HS-27A (cell line): ENCODE measurements at places on chromosomes 13 and 19.
A peak's percentile ranks its signal among the peaks of the same experiment; 100 is the strongest.

- DNase-seq: no peak
These were observed 22.2 kb downstream of the FAM187B start for GRCh38 chr19:35206379-35206778.

GRCh38 chr13:94753327-94753726, 41.0 kb upstream of the SOX21 start:
- no peak for DNase-seq

DNA sequence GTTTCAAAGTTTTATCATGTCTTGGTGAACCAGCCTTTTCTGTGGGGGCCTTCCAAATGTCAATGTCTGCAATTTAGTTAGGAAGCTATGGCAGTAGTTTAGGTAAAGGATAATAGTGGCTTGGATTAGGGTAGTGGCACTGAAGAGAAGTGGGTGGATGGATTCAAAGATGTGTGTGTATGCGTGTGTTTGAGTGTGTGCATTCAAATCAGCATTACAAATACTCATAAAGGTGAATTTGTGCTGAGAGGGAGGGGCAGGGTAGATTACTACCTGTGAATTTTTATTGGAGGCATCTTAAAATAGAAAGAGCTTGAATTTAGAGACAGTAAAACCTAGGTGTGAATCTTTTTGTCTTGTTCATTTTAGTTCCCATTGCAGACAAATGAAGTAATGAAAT, 16.9 kb downstream of the NDFIP2 start:
- no peak for DNase-seq

GRCh38 chr19:20080656-20081055, 2.9 kb downstream of the ZNF90 start:
- DNase-seq: no peak

DNA sequence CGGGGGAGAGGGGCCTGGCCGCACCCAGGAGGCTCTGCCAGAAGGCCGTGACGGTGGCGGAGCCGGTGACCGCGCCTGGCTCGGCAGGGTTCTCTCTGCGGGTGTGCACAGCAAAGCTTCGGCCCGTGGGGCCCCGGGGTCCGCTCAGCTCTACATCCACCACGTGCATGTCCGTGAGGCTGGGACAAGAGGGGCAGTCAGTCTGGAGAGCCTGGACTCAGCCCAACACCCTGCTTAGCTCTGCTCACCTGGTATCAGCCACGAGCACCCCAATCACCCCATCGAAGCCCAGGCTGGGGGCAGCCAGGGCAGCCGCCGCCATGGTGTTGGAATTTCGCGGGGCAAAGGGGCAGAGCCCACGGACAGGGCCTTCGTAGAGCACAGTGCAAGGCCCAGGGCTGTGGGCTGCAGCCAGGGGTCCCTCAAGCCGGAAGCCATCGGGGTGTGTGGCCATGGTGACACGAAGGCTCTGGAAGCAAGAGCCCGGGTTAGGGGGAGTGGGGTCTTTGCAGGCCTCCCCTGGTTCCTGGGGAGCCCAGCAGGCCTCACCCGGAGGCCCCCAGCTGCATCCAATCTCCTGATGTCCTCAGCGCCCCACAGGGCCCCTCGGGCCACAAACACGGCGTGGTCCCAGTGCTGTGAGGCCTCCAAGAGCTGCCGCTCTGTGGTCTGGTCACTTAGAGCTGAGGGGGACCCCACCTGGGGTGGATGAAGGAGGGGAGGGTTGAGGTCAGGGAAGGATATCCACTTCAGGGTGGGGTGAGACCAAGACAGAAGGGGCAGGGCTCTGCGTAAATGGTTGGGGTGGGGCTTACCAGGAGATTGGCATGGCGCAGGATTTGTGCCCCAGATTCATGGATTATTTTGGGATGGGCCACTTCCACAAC, 1.4 kb downstream of the ASPDH start:
- DNase-seq: no peak

DNA sequence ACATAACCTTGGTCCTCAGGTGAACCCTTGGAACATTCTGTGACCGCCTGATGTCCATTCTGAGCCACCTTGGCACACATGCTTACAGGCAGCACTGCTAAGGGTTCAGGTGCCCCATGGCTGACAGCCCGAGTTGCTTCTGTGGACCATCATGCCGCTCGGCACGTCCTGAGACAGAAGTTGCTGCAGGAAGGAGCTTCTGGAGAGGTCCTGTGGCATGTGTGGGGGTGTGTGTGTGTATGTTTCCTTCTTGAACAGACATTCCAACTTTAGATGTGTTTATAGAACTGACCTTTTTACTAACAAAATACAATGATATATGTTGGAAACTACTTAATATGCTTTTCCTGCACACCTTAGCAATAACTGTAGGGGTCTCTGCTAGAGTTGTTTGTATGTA, 4.8 kb upstream of the C1QTNF9 start:
- DNase-seq: no peak

DNA sequence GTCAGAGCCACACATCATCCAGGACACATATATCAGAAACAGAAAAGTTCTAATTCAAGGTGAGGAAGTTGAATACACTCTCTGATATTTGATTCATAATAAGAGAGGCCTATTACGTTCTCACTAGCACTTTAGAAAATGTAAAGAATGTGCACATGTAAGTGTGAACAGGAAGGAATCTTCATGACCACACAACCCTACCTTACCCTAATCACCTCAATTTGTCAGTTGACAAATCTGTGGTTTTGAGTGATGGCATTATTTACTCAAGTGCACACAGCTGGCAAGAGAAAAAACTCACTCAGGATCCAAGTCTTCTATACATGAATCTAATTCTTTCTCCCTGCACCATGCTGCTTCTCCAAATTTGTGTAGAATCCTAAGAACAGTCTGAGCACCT, 445.8 kb downstream of the SUCLA2 start:
- no peak for DNase-seq

GRCh38 chr19:14414926-14415690, 4.0 kb downstream of the DDX39A start:
- DNase-seq: no peak

DNA sequence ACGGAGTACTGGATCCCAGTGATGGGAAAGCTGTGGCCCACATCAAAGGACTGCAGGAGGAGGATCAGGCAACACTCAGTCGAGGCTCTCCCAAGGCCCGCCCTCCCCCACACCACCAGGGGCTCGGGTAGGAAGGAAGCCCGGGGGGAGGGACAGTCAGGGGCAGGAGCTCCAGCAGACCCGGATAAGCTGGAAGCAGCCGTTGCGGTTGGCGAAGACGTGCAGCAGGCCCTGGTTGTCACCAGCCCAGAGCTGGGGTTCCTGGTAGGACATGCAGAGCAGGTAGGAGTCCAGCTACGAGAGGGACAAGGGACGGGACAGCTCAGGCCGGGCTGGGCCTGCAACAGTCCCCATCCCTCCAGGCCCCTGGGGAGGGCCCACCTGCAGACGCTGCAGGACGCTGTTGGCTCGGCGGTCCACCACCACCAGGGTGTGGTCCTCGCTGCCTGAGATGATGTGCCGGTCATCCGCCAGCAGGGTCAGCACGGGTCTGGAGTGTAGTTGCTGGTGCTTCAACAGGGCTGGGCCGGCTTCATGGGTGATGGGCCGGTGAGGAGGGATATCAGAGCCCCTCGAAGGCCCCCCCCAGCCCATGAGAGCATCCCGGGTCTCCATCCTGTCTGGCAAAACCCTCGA, 1.9 kb downstream of the GNG14 start:
- no peak for DNase-seq

GRCh38 chr19:13505761-13506470, 363 bp downstream of the CACNA1A start:
- no peak for DNase-seq

- peak; percentile 33 for DNase-seq
These were observed 205.0 kb downstream of the NALCN start for GRCh38 chr13:101211261-101211660.

DNA sequence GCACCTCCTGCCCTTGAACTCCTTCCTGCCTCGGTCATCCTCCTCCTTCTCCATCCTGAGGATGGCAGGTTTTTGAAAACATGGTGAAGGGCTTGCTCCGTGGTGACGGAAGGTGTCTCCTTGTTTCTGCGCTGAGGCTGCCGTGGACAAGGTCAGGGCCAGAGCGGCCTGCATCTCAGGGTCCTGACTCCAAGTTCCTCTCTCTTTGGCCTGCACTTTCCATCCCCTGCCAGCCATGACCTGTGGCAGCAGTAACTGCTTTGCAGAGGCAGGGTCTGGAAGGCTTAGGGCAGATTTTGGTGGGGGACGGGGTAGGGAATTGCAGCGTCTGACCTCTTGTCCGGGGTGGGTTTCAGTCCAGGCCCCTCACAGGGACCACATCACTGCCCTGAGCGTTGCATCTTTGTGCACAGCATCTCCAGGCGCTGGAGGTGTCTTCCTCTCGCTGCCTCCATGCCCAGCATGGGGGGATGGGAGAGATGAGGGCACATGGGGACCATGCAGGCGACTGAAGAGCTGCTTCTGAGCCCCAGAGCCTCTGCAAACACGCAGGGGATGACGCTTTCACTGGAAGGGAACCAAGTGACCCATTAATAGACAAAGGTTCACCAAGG, 216.8 kb downstream of the TEX29 start:
- no peak for DNase-seq

GRCh38 chr13:53343361-53343744, 314.7 kb downstream of the OLFM4 start:
- DNase-seq: no peak

DNA sequence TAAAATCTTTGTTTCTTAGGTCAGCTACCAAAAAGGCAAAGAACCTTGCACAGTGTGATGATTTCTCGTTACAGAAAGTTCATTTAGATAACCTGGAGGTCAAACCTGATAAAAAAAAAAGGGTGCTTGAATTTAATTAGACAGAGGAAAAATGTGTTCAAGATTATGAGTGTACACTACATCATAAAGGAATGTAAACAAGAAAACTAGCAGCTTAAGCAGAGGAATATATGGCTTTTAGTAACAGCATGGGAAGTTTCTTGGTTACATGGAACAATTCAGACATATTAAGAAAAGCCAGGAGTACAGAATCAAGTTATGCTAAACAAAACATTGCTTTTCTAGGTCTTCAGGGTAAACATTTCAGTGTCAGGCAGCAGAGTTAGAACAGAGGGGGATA, 32.9 kb downstream of the ING1 start:
- DNase-seq: no peak

GRCh38 chr13:66222127-66222526, 1008.0 kb downstream of the PCDH9 start:
- DNase-seq: no peak

DNA sequence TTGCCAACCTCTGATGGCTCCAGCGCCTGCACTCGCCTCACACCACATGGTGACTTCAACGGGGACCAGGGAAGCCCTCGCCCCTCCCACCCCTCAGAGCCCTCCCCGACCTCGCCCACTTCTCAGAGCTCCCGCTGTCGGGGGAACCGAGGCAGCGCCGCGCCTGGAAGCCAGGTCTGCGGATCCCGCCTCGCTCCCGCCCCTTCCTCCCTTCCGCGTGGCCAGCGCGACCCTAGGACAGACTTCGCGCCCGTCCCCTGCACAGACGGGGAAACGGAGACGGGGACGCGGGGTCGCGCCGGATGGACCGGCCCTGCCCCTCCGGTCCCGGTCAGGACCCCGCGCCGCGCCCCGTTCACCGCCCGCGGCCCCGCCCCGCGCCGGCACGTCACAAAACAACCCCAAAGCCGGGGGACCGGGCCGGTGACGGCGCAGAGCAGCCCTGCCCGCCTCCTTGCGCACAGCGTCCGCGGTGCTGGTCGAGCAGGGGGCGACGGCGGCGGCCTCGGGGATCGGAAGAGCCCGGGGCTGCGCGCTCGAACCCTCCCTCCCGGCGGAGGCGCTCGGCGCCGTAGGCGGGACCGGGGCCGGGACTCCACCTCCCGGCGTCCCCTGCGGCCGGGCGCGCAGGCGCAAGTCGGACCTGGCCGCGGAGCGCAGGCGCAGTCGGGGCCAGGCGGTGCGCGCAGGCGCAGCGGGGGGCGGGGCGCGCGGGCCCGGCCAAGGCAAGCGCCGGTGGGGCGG, 379 bp upstream of the CDC34 start:
- no peak for DNase-seq

- no peak for DNase-seq
These were observed 25.0 kb downstream of the HNRNPM start for GRCh38 chr19:8469613-8470368.

DNA sequence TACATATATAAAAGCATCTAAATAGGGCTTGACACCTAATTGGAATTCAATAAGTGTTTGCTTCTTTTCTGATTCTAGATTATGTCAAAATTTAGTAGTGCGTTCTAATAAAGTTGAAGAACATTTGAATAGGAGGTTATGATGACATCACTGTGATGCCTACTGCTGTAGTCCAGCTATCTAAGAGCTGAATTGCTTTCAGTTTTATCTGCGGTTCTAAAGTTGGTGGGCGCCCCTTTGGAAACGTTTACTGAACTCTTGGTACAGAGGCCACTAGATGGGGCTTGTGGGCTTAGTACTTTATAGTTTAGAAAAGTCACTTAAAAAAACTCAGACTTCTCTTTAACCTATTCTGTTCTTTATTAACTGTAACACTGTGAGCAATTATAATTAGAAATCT, 776.9 kb downstream of the GPC5 start:
- DNase-seq: no peak

GRCh38 chr19:3723110-3723488, 14.9 kb downstream of the TJP3 start:
- no peak for DNase-seq

- DNase-seq: no peak
These were observed 26.0 kb downstream of the DPRX start for GRCh38 chr19:53657778-53658177.

GRCh38 chr13:46622630-46623256, 69.8 kb downstream of the LRCH1 start:
- no peak for DNase-seq

- no peak for DNase-seq
These were observed 18.3 kb downstream of the CCDC97 start for GRCh38 chr19:41328157-41328841.

GRCh38 chr19:18852648-18853047, 20.9 kb downstream of the UPF1 start:
- no peak for DNase-seq

DNA sequence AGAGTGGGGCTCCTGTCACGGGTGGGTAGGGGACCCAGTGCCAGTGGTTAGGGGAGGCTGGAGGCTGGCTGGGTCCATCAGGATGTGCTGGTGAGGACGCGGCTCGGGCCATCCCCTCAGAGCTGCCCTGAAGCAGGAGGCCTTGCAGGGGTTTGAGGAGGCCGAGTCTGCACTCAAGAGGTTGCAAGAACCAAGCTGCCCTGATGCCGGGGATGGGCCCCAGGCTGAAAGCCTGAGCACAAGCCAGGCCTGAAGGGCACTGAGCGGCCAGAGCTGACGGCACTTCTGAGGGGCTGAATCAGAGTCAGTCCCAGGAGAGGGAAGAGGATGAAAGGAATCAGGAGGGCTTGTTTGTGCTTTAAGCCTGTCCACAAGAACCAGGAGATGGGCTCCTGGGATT, 92.9 kb downstream of the RGCC start:
- no peak for DNase-seq

- DNase-seq: no peak
These were observed 3.9 kb upstream of the CATSPERG start for GRCh38 chr19:38331728-38332127.

DNA sequence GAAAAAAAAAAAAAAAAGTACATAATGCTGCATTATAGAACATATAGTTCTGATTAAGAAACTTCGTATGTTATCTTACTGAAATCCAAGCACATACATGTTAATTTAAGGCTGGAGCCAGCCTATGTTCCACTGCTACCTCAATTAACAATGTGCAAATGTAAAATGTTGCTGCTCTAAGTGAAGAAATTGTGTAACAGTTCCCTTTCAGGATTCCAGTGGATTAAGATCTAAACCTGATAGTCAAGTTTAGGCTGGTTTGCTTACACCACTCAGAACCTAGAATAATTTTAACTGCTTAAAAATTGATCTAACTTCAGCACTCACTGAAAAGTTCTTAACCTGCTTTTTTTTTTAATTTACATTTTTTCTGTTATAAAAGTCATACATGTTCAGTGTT, 4.2 kb downstream of the VPS36 start:
- no peak for DNase-seq
